ENCODE measurements at places on chromosomes 12 and 14. TPM values are rescaled to one million over a fixed set of nuclear protein-coding genes. Genes with fewer than 3 reads are reported as not detected.

COX6A1 gene
- 464 TPM for total RNA-seq

RALGAPA1 gene
- total RNA-seq = 45.7 TPM

WSCD2 gene
- total RNA-seq = not detected

PRH2 gene
- 0.50 TPM for total RNA-seq

SLC5A8 gene
- total RNA-seq = not detected

MYF5 gene
- not detected for total RNA-seq

UNC79 gene
- under 0.01 TPM for total RNA-seq

ADCY6 gene
- total RNA-seq = 43.5 TPM

KRT76 gene
- total RNA-seq = not detected

PCK2 gene
- 60.2 TPM for total RNA-seq

CLBA1 gene
- 8.0 TPM for total RNA-seq

POTEG gene
- not detected for total RNA-seq
